Activated naive CD8-positive, alpha-beta T cell treated with anti-CD3 and anti-CD28 coated beads, Interleukin-2, amount 50 U/mL, for 24 hours (primary cell): ENCODE measurements at places on chromosomes 13 and 19.

DNA sequence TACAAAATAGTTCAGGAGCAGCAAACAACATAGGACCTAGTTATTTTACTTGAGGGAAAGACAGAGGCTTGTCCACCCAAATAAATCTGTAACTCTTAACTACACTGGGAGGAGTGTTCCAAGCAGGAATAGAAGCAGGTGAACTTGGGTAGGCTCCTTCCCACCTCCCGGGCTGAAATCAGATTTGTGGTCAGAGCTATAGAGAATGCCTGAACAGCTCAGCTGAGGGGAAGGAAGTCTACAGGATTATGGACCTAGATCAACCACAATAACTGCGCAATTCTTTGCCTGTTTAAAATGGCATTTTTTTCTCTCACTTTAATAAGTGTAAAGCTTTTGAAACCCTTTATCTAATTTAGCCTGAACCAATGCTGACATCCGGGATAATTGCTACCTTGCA is 73.5 kb upstream of the IRS2 start:
- DNase-seq: no peak

GRCh38 chr19:43741075-43741825 is 13.5 kb downstream of the SMG9 start:
- no peak for DNase-seq

- DNase-seq: no peak
Measured at GRCh38 chr13:27283906-27284493, 13.4 kb downstream of the RASL11A start.

DNA sequence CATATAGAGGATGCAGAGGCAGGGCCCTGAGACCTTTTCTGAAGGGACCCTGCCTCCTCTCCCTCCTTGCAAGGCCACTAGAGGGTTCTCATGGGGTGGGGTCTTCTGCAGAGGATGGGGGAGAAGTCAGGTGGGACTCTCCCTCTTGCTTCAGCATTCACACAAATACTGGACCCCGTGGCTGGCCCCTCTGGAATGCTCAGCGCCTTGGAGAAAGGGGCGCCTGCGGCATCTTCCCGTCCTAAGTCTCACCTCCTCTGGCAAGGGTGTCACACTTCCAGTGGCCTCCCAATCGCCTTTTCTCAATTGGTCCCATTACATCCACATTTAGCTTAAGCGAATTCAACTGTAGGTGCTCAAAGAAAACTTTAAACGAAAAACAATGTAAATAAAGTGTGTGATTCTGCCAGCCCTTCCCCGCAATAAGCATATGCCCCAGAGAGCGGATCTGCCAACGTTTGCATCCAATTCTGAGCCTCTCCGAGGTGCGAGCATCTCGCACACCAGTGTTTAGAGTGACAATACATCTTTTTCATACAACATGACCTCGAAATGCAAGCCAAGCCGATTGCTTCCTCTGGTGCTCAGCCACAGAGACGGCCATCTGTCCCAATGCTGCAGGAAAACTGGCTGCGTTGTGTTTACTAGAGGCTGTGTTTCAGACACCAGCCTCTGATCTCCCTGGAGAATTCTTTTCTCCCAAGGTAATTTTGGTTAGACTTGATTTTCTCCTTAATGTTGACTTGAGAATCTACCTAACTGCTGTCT is 69.1 kb upstream of the WASF3 start:
- no peak for DNase-seq

DNA sequence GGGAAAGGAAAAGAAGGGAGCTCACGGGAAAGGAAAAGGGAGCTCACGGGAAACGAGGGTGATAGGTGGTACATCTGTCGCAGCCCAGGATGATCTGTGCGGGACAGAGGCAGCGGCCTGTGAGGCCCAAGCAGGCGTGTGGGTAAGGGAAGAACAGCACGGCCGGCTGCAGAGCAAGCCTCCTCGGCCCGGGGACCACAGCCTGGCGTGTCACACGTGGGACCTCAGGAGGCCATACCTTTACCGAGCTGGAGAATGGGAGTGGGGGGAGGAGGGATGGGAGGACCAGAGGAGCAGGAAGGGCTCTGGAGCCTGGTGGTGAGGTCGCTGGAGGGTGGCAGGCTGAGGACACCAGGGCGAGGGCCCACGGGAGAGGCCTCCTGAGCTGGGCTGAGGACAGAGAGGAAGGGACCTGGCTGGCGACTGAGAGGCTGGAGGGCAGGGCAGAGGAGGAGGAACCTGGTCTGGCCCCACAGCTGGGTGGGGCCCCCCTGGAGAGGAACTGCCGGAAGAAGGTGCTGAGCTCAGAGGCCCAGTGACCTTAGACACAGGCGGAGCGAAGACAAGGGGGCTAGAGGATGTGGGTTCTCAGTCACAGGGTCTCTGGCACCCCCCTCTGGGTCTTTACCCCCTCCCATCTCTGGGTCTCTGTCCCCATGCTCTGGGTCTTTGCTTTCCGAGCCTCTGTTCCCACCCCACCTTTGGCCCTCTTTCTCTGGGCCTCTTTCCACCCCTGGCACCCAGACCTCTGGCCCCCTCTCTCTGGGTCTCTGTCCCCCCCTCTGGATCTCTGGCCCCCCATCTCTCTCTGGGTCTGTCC is 2.9 kb upstream of the FTL start:
- DNase-seq: peak; percentile 77

- DNase-seq: peak; percentile 75
Measured at GRCh38 chr19:1079566-1080111, 12.7 kb downstream of the ARHGAP45 start.

DNA sequence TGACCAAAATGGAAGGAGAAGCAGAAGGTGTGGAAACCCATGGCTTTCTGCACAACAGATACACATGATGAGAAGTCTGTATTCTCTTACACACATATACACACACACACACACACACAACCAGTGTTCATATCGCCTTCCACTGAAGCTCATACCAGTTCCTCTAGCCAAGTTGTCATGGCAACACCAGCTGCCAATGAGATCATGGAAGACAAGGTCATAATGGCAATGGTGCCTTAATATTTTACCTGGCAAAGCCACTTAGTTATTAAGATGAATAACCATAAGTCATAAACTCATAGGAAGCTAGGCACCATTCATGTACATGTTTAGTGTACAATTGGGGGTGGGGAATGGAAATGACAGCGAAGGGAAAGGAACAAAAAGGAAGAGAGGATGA is 2.6 kb upstream of the DHRS12 start:
- no peak for DNase-seq

- DNase-seq: no peak
Measured at GRCh38 chr13:30354493-30355383, 47.4 kb upstream of the KATNAL1 start.

GRCh38 chr19:45800070-45800553 is 7.5 kb upstream of the DMWD start:
- DNase-seq: no peak

- DNase-seq: no peak
Measured at GRCh38 chr13:37303606-37304005, 198.1 kb upstream of the CSNK1A1L start.

GRCh38 chr19:45186509-45187334 is 8.1 kb downstream of the BLOC1S3 start:
- DNase-seq: no peak

- no peak for DNase-seq
Measured at GRCh38 chr13:26853323-26853722, 92.7 kb upstream of the GPR12 start.

DNA sequence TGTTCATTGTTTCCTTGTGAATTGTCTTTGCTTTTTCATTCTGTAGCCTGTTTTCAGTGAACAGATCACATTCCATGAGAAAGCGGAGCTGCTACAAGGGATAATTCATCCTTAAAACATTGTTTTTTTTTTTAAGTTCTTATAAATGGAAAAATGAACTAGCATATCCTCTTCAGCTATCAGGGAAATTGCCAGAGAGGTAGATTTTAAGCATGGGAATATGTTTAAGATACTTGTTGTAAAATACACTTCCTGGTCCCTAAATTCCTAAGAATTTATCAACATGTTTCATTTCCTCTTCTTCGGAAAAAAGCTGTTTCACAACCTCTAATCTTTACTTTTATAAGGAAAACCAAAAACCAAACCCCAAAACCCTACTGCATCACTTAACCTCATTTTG is 238.0 kb downstream of the POSTN start:
- no peak for DNase-seq

DNA sequence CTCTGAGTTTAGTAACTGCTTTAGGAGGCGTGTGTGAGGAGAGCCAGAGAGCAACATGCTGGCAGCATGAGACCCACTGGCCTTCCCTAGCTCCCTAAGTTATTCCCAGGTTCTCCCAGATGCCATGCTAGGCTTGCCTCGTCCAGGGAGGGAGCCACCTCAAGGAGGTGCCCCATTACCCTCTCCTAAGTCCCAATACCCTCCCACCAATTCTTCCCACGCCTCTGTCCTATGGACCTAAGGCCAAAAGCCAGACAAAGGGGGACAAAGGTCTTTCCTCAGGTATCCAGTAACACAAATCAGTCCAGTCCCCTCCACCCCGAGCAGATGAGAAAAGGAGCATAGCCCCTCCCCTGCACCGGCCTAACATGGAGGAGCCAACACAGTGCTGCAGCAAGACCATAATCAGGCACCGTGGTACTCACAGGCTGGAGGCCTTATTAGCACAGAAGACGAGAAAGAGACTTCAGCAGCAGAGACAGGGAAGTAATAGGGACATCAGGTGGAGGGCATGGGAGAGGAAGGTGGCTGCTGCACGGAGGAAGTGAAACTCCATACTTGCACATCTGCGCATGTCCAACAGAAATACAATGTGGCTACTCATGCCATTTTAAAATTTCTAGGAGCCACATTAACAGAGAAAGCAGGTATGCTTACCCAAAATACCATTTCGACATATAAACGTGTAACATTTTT is 46.3 kb downstream of the BRD4 start:
- no peak for DNase-seq

GRCh38 chr19:17153996-17154395 is 61.2 kb upstream of the USE1 start:
- DNase-seq: no peak

DNA sequence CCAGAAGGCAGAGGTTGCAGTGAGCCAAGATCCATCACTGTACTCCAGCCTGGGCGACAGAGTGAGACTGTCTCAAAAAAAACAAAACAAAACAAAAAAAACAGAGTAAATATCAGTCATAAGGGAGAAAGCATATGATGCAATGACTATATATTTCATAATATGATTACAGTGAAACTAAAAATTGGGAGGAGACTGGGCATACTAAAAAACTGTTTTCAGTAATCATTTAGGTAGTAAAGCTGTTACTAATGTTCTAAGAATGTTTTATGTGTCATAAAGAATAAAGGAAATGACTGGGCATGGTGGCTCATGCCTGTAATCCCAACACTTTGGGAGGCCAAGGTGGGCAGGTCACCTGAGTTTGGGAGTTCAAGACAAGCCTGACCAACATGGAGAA is 15.9 kb downstream of the ZNF573 start:
- DNase-seq: no peak

- DNase-seq: no peak
Measured at GRCh38 chr13:71252184-71252704, 614.8 kb downstream of the DACH1 start.

DNA sequence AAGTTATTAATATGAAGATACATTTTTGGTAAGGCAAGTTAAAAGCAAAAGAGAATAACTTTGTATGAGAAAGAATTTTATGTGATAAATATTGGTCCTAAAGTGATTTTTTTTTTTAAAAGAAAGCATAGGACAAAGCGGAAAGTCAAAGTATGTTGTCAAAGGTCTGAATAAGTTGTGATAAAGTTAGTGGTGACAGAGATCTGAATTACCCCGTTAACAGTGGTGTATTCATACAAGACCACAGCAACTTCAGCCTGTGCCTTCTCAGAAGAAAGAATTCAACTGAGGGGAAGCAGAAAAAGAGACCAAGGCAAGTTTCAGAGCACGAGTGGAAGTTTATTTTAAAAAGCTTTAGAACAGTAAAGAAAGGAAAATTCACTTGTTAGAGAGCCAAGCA is 19.0 kb upstream of the ZNF566 start:
- DNase-seq: no peak

GRCh38 chr13:69935043-69935442 is 172.6 kb upstream of the ATXN8OS start:
- DNase-seq: no peak

GRCh38 chr19:51020988-51021651 is 1.6 kb upstream of the KLK10 start:
- no peak for DNase-seq

DNA sequence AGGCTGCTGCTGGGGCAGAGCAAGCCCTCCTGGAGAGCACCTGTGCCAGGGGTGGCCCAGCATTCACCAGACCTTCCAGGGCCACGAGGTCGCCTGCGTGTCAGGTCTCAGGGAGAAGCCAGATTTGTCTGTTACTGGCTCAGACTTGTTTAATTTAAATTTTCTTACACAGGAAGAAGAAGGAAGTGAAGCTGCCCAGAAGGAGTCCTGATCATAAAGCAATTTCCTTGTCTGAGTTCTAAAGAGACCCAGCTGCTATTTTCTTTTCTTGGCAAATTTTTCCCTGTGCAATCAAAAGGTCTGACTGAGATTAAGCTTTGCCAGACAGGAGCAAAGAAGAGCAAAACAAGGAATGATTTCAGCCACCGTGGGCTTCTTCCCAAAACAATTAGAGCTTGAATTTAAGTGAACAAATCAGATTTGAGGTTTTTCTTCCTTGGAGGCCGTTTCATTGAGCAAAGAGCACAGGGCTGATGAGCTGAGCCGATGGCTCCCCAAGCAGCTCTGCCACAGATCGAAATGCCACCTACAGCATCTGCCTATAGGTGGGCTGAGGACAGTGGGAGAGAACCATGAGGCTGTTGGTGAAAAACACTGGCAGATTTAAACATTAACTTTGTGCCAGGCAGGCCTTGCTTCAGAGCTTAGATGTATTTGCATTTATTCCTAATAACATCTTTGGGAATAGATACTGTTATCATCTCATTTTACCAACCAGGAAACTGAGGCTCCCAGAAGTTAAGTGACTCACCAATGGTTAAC is 40.1 kb downstream of the HSPH1 start:
- DNase-seq: no peak

DNA sequence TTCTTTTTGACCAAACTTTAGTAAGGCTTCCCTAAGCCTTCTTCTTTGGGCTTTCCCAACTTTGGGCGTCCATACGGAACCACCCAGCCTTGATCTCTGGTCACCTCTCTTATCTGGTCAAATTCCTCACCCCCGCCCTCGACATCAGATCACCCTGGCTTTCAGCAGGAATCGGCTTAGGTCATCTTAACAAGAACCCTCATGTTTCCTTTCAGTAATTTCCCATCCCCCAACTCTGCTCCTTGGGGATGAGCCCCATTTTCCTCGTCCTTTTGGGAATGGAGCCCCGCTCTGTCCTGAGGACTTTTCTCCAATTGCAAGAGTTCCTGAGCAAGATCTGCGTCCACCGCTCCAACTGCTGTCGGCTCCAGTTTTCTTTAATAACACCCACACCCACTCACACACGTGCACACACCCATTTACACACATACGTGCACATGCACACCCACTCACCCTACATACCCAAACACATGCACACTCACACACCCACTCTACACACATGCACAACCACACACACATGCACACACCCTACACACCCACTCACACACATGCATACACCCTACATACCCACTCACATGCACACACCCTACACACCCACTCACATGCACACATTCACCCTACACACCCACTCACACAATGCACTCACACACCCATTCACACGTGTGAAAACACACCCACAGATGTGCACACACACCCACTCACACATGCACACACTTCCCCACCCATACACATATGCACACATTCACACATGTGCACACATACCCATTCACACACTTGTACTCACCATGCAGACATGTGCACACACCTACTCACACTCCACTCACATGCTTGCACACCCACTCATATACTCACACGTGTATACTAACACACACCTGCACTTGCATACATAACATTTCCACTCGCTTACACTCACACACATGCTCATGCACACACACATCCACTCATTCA is 87.0 kb upstream of the TM9SF2 start:
- no peak for DNase-seq

- DNase-seq: no peak
Measured at GRCh38 chr13:19838865-19839275, 24.6 kb downstream of the ZMYM5 start.
